ENCODE measurements at places on chromosomes 7 and 10. TPM values are rescaled to one million over a fixed set of nuclear protein-coding genes. Genes with fewer than 3 reads are reported as not detected.
A peak's percentile ranks its signal among the peaks of the same experiment; 100 is the strongest.

- no peak for DNase-seq
Observed at GRCh38 chr7:30829471-30829870, 58.3 kb downstream of the MINDY4 start.

GRCh38 chr7:47480576-47481538 lies 101.1 kb downstream of the TNS3 start:
- DNase-seq: no peak

- no peak for DNase-seq
Observed at GRCh38 chr7:157708919-157709295, 372.1 kb downstream of the DNAJB6 start.

Gene OSBPL3
- total RNA-seq: 26.1 TPM

Gene NOS3
- total RNA-seq: 0.20 TPM

- no peak for DNase-seq
Observed at GRCh38 chr7:150400008-150400787, 21.1 kb downstream of the ZNF775 start.

Gene ENTPD1
- total RNA-seq: 0.30 TPM

Gene NXPH1
- not detected for total RNA-seq

DNA sequence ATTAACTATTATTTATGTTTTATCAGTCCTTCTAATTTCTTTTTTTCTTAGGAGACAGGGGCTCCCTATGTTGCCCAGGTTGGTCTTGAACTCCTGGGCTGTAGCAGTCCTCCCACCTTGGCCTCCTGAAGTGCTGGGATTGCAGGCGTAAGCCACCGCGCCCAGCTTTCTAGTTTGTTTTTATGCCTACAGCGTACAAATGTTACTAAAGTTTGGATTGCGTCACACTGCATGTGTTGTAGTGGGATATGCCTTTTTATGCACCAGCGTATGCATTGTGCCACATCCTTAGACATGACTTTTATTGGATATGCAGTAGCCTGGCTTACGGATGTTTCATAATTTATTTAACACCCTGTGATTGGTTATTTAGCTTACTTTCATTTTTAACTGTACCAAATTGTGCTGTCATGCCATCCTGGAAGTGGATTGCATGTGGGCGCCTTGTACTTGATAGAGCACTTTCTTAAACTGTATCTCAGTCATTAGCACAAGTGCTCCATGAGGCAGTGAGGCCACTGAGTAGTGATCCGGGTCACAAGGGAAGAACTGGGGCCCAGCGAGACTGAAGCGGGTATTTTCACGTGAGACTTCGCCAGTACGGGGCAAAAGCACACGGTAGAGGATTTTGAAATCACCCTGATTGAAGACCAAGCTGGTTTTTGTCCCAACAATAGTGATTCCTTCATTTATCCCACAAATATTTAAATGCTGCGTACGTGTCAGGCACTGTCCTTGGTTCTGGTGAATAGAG lies 165.0 kb downstream of the MGMT start:
- DNase-seq: no peak

DNA sequence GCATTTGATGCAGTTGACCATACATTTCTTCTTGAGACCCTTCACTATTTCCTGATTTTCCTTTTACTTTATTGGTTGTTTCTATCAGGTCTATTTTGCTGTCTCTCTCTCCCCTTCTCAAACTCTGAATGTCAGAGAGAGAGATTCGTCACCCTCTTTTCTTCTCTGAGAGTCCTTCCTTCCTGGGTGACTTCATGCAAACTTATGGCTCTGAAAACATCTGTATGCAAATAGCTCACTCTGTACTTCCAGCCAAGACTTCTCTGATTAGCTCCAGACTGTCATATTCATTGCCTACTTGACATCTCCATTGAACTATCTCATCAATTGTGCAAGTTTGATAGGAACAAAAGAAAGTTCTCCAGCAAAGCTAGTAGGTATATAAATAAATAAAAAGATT lies 191.7 kb upstream of the KLF6 start:
- DNase-seq: no peak

DNA sequence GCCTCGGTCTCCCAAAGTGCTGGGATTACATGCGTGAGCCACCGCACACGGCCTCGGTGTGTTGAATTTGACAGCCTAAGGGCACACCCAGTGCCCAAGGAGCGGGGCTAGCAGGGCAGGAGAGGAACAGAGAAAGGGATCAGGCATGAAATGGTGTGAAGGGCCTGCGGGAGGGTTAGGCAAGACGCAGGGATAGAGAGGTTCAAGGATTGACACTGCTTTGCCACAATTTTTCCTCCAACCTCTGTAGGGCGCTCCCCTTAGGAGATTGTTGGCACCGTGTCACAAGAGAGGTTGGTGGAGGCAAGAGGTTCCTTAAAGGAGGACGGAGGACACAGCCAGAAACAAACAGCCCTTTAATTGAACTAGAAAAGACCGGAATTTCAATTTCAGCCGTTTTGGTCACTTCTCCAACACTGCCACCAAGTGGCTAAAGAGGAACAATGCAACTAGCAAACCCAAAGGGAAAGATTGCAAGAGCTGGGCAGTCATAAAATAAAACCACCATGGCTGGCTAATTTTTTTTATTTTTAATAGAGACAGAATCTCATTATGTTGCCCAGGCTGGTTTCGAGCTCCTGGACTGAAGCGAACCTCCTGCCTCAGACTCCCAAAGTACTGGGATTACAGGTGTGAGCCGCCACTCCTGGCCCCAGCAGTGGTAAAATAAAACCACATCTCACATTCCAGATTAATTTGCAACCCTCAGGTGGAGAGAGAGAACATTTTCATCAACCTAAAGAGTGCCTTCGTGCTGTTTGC lies 6.9 kb upstream of the CREB3L2 start:
- peak; percentile 81 for DNase-seq

DNA sequence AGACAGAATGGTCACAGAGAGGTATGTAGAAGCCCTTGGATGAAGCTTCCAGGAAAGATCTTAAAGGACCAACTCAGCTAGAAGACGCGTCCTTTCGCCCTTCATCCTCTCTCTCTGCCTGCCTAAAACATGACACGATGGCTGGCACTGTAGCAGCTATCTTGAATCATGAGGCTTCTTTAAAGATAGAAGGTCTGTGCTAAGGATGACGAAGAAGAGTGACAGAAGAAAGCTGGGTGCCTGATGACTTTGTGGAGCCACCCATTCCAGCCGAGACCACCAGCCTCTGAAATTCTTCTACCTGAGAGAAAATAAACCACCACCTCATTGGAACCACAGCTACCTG lies 25.5 kb downstream of the WDR86 start:
- no peak for DNase-seq

DNA sequence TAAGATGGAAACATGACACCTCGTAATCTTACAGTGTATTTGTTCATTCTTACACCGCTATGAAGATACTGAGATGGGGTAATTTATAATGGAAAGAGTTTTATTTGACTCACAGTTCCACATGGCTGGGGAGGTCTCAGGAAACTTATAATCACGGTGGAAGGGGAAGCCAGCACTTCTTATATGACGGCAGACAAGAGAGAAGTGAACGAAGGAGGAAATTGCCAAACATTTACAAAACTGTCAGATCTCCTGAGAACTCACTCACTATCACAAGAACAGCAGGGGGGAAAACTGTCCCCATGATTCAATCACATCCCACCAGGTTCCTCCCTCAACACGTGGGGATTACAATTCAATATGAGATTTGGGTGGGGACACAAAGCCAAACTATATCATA lies 282.3 kb downstream of the HGF start:
- DNase-seq: no peak

Gene HSPB1
- 118 TPM for total RNA-seq

Gene PTPN20
- total RNA-seq: not detected

GRCh38 chr7:132532281-132532680 lies 44.0 kb downstream of the PLXNA4 start:
- no peak for DNase-seq

DNA sequence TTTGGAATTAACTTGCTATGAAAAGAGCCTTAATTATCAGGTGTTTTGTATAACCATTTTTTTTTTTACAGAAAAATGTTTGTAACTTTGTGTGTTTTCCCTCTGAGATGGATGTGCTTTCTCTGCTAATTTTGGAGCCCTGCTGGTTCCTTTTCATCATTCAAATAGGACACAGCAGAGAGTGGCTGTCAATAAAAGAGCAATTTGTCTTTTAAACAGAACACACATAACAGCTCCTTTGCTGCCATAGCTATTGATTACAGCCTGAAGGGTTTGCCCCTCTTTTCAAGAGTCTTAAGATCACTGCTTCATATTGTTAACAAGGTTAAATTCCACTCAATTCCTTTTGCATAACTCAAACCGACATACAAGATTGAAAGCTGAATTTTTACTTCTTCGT lies 187.2 kb upstream of the MBL2 start:
- DNase-seq: no peak

Gene CH25H
- not detected for total RNA-seq

DNA sequence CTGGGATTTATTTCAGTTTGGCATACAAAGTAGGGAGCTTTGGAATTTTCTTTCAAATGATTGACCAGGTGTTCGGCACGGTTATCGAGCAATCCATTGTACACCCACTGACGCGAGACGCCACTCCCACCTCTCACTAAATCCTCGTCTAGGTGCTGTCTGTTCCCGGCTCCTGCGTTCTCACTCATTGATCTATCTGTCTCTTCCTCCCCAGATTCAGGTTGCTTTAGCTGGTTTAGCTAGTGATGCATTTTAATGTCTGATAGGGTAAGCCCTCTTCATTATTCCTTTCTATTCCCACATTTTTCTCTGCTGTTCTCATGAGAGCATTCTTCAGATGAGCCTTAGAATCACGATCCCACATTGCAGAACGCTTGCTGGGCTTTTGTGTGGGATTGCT lies 91.7 kb downstream of the ELFN1 start:
- no peak for DNase-seq

DNA sequence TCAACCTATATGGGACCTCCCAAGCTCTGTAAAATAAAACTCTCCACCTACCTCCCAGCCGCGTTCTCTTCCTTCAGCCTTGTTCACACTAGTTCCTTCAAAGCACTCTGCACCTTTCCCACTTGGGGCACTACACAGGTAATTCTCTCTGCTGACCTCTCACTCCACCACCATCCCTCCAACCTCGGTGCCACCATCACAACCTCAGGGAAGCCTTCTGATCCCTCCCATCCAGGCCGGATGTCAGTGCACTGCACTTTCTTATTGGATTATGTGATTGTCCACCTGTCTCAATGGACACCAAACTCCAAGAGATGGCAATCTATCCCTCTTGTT lies 7.0 kb downstream of the LARP4B start:
- DNase-seq: no peak

Gene FAM25A
- total RNA-seq: not detected

- no peak for DNase-seq
Observed at GRCh38 chr7:150755473-150756099, 18.4 kb downstream of the GIMAP5 start.

Gene CRYGN
- not detected for total RNA-seq

DNA sequence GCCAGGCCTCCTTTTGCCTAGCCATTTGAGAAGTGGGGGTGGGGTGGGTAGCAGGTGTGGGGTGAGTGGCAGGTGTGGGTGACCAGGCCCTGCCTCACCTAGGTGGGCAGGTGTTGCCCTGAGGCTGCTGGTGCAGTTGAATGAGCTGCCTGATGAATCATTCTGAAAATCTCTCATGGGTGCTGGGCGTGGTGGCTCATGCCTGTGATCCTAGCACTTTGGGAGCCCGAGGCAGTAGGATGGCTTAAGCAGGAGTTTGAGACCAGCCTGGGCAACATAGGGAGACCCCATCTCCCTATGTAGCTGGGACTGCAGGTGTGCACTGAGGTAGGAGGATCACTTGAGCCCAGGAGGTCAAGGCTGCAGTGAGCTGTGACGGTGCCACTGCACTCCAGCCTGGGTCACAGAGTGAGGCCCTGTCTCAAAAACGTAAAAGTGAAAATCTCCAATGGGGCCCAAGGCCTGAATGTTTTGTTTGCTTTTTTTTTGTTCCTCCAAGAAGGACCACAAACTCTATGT lies 17.7 kb downstream of the TSPAN14 start:
- DNase-seq: no peak

Gene AS3MT
- total RNA-seq: 14.8 TPM

DNA sequence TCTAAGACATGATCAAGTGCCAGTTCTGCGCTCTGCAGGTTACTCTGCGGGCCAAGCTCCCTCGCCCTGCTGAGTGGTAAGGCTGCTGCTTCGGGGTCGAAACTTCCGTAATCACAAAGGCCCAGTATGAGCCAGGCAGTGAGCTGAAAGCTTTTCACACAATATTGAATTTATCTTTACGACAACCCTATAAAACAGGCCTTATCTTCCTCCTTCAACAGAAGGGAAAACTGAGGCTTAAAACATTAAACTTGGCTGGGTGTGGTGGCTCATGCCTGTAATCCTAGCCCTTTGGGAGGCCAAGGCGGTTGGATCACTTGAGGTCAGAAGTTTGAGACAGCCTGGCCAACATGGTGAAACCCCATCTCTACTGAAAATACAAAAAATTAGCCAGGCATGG lies 83.3 kb downstream of the FAM107B start:
- no peak for DNase-seq

Gene SEMA3D
- total RNA-seq: 5.5 TPM

- DNase-seq: no peak
Observed at GRCh38 chr7:33882950-33883670, 22.2 kb upstream of the BMPER start.

- DNase-seq: no peak
Observed at GRCh38 chr10:122361046-122361445, 13.5 kb upstream of the PLEKHA1 start.

DNA sequence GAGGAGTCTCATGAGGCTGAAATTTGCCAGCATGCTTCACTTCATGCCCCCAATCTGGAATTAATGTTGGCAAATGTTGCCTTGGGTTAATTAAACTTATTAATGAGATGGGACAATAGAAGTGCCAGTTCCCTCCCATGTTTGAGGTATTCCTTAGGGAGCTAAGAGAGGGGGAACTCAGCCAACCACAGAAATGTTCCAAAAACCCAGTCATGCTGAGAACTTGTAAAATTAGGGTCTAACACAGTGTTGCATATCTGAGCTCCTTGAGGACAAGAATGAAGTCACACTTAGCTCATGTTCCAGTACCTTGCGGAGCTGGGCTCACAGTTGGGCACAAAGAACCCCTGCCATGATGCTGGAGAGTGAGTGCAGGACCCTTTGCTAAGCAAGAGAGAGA lies 89.4 kb downstream of the OAT start:
- DNase-seq: no peak

Gene NT5C2
- 78.4 TPM for total RNA-seq

Gene CYP26C1
- not detected for total RNA-seq
